ENCODE measurements at places on chromosomes 4 and X. TPM values are rescaled to one million over a fixed set of nuclear protein-coding genes. Genes with fewer than 3 reads are reported as not detected.

The TMPRSS11D gene
- total RNA-seq, result not detected

The EGFL6 gene
- total RNA-seq, result 0.31 TPM

The AADAT gene
- 32.9 TPM for total RNA-seq

The MCF2 gene
- total RNA-seq, result 10.3 TPM

The PSAPL1 gene
- total RNA-seq, result not detected

The HEPH gene
- 4.7 TPM for total RNA-seq

The TSPAN7 gene
- total RNA-seq, result 81.7 TPM
